Stromal cell of bone marrow (primary cell): ENCODE measurements at places on chromosomes 5 and 9.

GRCh38 chr5:178301641-178302040 is 69.0 kb upstream of the PHYKPL start:
- no peak for DNase-seq

DNA sequence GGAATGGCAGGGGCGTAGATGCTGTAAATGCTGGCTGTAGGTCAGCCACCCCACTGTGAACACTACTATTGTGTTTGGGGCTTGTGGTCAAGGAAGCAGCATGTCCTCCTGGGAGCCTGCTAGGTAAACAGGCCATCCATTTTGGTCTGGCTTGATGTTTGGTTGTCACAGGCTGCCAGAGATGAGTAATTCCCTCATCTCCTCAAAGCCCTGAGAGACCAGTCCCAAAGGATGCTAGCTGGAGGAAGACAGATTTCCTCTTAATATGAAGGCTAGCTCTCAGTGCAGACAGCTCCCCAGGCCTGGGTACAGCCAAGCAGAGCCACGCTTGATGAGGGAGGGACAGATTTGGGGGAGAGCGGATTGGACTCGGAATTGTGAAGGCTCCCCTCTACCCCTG is 72.5 kb upstream of the MAP1B start:
- no peak for DNase-seq

DNA sequence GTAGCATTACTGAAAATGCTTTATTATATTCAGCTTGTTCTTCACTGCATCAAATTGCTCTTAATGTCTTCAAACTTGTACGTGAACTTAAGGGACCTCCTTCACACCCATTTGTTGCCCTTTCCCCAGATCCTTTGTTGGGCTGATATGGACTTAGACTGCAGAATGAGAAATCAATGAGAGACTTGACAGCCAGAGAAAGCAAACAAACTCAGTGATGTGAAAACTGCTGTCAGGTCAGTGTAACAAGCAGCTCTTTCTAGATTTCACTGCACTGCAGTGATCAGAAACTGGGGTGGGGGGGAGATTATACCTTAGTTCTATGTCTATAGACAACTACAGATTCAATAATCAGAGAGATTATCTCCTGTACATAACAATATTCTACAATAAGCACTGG is 491.0 kb upstream of the DAP start:
- no peak for DNase-seq

DNA sequence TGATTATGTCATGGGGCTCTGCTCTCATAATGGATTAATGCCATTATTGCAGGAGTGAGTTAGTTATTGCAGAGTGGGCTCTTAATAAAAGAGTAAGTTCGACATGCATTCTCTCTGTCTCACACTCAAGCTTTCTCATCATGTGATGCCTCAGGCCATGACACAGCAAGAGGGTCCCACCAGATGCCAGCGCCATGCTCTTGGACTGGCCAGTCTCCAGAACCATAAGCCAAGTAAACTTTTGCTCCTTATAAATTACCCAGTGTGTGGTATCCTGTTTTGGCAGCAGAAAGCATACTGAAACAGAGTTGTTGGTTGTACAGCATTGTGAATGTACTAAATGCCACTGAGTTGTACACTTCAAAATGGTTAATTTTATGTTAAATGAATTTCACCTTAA is 138.1 kb downstream of the MYO10 start:
- no peak for DNase-seq

DNA sequence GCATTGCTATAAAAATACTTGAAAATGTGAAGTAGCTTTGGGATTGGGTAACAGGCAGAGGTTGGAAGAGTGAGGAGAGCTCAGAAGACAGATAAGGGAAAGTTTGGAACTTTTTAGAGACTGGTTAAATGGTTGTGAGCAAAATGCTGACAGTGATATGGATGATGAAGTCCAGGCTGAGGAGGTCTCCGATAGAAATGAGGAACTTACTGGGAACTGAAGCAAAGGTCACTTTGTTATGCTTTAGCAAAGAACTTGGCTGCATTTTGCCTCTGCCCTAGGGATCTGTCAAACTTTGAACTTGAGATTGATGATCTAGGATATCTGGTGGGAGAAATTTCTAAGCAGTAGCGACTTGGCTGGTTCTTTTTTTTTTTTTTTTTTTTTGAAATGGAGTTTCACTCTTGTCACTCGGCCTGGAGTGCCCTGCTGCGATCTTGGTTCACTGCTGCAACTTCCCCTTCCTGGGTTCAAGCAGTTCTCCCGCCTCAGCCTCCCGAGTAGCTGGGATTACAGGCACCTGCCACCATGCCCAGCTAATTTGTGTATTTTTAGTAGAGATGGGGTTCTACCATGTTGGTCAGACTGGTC is 998.9 kb downstream of the TLE1 start:
- DNase-seq: no peak

DNA sequence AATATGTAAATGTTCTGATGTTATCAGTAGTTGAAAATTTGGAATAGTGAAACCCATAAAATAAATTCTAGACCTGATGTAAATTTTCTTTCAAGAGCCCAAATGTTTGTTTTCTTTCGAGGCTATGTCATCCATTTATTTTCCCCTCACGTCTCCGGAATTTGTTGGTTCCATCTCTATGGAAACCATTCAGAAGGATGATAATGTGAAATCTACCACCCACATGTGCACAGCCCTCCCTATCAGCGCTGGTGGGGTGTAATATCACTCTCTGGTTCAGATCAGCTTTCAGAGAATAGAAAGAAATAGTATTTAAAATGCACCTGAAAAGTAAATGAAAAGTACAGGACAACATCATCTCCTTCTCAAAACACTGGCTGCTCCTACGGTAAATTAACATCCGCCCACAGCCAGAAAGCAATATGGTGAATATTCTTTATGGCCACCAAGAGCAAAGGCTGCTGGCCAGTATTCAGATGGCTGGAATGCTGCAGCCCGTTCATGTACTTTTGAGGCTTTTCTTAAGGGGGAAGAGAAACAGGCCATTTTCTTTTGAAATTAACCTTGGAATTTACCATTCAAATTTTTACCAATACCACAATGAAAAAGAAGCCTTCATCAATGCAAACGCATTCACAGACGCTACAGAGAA is 28.5 kb downstream of the GLDC start:
- no peak for DNase-seq
